Activated T-cell treated with anti-CD3 and anti-CD28 coated beads, Interleukin-2, amount 50 U/mL, for 4 hours (primary cell): ENCODE measurements at places on chromosomes 12 and 14.

DNA sequence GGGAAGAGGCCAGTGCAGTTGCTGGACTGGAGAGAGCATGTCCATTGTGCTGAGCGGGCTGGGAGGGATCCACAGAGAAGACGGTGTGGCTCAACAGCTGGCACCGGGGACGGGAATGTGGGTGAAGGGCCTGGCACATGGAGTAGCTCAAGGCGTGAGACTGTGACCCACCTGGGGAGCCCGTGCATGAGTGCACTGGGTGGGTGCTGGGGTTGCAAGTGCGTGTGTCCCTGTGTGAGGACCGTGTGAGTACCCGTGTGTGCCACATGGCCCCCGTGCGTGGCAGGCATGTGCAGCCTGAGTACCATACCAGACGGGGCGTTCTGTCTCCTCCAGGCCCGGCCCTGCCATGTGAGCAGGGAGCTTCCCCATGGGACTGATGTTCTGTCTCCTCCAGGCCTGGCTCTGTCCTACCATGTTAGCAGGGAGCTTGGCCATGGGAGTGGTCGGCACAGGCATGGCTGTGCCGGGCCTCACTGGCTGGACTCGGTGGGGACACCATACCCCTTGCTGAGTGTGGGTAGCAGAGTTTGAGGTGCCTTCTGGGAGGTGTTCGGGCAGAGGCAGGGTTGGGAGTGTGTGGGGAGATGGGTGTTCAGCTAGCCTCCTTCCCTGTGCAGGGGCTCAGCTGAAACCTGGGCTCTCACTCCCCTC, 234.4 kb downstream of the TMEM121 start:
- DNase-seq: no peak

DNA sequence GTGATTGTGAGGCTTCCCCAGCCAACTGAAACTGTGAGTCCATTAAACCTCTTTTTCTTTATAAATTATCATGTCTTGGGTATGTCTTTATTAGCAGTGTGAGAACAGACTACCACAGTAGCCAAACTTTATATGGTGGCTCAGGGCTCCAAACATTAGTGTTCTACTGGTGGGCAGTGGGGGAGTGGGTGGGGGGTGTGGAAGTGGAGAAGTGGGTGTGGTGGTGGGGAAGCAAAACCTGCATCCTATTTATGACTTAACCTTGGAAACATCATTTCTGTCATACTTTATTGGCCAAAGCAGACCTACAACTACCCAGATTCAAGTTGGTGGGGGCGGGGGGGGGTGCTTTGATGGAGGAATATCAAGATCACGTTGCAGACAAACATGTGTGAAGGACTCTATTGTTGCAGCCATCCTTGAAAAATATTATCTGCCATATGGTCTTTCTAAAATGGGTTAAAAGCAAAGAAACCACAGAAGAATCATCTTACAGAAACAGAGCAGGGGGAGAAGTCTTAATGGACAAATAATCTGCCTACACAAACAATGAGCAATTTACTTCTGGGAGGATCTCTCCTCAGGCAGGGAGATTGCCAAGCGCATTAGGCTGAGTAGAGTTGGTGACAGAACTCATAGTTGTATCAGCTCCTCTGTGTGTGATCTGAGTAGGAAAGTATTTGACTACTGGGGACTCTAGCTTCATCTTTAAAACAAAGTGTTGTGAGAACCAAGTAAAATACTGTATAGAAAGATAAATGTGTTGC, 1.4 kb upstream of the PWP1 start:
- DNase-seq: no peak

DNA sequence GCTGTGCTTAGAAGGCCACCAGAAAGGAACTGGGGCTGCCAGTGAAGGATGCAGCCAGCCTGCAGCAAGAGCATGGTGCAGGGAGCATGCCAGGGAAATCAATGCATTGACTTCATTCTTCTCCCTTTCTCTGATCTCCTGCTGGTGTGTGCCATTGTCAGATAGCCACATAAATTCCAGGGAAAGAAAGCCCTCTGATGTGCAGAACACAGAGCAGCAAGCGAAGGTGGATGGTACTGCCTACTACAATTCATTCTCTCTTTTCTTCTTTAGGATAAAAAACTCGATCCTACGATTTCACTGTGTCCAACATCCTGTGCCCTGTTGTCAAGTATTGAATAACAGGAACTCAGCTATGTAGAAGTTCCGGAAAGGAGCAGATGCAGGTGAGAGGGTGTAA, 446.7 kb upstream of the TMEM132C start:
- DNase-seq: no peak

- no peak for DNase-seq
These were observed 113.3 kb upstream of the AMIGO2 start for GRCh38 chr12:47193066-47193465.

GRCh38 chr12:67428431-67428830, 159.3 kb downstream of the CAND1 start:
- DNase-seq: no peak

DNA sequence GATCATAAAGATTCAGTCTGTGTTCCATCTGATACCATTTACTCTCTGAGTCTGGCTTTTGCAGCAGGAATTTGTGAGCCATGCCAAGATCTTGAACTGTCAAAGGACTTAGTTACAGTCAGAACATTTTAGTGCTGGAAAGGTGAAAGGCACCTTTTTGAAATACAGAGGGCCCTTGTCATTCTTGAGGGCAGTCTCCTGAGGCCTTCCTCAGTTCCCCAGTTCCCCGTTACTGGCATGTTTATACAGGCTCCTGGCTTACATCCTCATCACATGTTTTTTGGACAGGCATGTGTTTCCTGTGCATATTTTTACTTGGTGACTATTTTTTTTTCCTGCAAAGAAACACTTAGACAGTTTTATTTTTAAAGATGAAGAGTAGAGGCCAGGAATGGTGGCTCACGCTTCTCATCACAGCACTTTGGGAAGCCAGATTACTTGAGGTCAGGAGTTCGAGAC, 21.0 kb downstream of the CFAP54 start:
- DNase-seq: no peak

- no peak for DNase-seq
These were observed 31.0 kb upstream of the PTCSC3 start for GRCh38 chr14:36207500-36207899.

- DNase-seq: no peak
These were observed 12.8 kb downstream of the LUM start for GRCh38 chr12:91098461-91098860.

DNA sequence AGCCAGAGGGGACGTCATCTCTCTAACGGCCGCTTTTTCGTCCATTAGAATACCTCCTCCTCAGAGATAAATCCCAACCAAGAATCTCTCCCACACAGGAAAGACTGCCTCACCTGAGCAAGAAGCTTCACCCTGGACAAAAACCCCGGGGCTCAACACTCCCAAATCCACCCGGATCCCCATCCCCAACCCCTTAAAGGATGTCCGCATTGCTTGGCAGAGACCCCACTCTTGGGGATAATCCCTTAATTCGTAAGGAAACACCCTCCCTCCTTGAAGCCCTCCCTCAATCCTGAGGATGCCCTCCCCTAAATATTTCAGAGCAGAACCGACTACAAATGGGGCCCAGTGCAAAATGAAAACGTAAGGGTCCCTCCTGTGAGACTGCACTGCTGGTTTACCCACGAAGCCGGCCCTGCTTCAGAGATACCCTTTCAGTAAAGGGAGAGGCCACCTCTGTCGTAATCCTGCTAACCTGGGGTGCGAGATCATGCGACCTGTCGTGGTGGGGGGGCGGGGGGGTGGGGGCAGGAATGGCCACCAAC, 655 bp upstream of the DYNLL1 start:
- DNase-seq: no peak

- no peak for DNase-seq
These were observed 25.6 kb downstream of the PXN start for GRCh38 chr12:120239776-120240494.

DNA sequence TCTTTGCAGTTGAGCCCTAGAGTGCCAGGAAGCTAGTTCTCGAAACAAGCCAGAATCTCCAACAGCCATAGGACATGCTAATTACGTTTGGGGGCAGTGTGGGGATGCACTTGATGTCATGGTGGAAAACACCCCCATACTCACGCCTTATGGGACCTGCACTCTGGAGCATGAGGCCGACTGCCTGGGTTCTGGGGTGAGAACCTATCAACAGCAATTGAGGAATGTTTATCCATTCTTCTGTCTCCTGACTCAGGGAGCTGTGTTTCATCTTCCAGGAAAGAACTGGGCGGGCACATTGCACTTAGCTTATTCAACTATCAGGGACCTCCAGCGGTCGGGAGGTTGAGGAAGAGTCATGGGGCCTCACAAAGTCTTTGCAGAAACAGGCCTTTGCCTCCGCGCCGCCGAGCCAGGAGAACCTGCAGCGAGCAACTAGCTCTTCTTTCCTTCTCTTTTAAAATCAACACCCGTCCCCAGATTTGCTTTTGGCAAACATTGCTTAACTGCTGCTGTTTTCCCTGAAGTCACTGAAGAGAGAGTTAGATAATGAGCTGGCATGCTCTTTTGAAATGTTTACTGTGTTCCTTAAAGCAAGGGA, 226.1 kb upstream of the DIO3 start:
- no peak for DNase-seq

DNA sequence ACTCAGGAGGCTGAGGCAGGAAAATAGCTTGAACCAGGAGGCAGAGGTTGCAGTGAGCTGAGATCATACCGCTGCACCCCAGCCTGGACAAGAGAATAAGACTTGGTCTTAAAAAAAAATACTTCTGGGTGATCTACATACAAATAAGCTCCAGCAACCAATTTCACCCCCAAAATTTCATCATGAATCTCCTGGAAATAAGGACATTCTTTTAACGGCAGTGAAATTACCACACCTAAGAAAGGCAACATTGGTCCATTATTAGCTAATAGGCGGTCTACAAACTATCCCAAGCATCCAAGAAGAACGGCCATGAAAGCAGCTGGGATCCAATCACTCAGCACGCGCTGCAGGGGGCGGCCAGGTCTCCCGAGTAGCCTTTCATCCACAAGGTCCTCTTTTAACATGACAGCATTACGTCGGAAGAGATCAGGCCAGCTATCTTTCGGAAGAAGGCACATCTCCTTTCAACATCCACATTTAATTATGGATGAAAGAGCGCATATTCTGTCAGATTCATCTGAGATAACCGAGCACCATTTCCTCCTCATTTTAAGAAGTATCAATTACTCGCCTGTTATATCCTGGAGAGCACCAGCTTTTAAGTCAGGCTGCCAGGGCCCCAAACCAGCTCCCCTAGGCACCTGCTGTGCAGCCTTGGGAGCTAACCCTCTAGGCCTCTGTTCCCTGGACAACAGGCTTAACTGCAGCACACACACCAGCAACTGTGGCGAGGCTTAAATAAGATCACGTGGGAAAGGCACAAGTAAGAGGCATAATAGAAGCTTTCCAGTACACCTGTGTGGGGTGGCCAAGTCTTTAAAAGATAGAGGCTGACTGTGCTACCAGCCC, 4.2 kb downstream of the SLC15A4 start:
- no peak for DNase-seq

GRCh38 chr12:1777798-1778197, 42.6 kb upstream of the LRTM2 start:
- no peak for DNase-seq

DNA sequence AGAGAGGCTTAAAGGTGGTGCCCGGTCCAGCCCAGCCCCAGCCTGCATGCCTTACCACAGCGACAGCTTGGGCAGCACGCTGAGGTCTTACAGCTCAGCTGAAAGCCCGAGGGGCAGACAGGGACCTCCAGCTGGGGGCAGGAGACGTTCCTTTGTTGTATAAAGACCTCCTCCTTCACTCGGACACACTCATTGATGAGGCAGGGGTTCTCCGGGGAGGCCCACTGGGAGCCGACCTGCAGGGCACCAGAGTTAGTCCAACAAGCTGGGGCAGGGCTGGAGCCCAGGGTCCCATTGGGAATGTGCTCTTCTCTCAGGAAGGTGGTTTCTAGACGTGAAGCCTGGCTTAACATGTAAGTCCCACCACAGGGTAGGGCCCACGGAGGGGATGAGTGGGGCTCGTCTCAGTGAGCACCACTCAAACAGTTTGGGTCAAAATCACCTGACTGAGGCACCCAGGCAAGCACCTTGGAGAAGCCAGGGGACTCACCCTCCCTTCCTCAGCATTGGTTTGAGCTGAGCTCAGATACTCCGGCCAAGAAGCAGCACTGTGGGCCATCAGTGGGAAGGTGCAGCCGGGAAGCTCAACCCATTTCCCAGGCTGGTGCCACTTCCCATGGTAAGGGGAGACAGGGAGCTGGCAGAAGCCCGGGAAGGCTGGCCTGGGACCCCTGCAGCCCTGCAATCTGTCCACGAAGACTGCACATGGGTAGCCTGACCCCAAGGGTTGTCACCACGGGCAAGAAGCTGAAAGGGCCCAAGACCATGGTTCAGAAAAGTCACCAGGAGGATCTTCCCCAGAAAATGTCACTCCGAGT, 24.3 kb upstream of the ANO2 start:
- no peak for DNase-seq

DNA sequence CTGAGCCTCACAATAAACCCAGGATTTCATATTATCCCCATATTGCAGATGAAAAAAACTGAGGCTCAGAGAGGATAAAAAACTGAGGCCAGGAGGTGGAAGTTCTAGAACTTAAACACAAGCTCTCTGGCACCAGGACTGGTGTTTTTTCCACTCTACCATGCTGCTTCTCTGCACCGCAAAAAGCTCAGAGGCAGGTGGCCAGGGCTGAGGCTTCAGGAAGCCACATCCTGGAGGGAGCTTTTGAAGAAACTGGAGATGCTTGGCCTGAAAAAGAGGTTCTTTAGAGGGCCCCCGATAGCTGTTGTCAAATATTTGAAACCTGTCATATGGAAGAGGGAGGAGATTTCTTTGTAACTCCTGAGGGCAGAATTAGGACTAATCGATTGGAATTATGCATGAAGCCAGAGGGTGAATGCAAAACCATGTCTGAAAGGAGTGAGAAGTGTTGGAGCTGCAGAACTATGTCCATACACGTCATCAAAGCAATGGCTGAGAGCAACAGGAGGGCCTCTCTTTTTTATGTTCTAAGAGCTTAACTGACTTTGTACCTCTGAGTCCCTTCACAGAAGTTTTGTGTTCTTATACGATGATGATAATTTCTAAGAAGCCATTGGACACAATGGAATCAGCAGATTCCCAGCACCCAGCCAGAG, 448.6 kb downstream of the FUT8 start:
- DNase-seq: no peak

DNA sequence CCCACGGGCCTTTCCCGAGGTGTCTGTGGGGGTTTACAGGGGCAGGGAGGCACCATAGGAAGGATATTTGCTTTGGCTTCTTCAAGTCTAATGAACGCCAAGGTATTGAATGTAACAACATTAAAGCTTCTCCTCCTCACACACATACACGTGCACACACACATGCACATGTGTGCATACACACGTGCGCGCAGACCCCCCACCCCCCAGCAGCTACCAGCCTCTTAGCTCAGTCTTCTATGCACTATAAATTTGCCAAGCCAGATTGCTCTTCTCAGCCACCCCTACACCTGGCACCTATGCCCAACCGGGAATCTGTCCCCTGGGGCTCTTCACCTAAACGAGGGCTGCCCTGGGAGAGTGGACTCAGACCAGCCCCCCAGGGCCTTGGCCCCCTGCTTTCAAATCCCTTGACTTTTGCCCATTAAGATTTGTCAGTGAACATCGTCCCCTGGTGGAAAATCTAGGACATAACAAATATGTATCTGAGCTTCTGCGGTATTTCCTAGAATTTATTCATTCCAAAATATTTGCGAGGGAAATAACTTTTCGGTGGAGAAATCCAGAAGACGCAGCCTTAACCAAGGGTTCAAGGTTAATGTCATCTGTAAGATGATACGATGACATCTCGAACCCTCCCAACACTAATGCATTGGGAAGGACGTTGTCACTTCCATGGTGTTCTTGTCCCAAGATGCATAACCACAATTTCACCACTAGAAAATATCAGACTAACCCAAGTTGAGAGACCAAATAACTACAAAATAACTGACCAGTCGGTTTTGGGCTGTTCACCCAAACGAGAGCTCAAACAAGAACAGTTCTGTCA, 330.4 kb downstream of the MED13L start:
- DNase-seq: no peak
